Cerebellar nuclear complex (tissue), 1 donor: ENCODE measurements at places on chromosomes 6 and 20.

GRCh38 chr6:36829919-36830544 lies 9.2 kb downstream of the CPNE5 start:
- DNase-seq, result peak; percentile 60

GRCh38 chr6:30130887-30131862 lies 4.8 kb upstream of the TRIM40 start:
- DNase-seq, result peak; percentile 7

DNA sequence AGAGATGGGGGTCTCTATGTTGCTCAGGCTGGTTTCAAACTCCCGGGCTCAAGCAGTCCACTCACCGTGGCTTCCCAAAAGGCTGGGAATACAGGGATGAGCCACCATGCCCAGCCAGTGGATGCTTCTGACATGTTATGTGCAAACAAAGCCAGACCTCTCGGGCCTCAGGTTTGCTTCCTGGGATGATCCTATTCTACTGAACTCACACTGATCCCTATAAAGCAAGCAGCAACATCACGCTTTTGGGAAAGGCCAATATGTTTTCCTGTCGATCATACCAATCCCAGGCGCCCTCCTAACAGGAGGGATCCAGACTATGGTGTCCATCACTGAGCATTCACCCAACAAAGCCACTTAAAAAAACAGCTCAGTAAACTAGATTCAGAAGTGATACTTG lies 60.2 kb downstream of the CSE1L start:
- no peak for DNase-seq

DNA sequence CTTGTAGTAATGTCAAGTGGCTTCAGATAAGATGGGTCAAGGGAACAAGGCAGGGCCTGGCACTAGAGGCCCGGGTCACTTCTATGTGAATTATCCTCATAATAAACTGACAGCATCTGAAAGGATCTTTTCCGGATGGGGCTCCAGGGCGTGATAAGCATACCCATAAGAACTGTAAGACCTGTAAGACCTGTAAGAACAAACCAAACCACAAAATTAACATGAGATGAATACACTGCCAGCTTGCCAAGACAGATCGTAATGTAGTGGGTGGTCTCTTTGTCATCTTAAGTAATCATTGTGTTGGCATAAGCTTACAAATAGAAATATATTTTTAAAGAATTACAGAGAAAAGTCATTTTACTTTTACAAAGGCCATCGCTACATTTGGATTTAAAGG lies 334.9 kb downstream of the RFPL4B start:
- DNase-seq, result no peak

GRCh38 chr6:143575440-143575839 lies 63.9 kb upstream of the FUCA2 start:
- DNase-seq, result no peak
